ENCODE measurements at places on chromosomes 3 and 15.
A peak's percentile ranks its signal among the peaks of the same experiment; 100 is the strongest.

DNA sequence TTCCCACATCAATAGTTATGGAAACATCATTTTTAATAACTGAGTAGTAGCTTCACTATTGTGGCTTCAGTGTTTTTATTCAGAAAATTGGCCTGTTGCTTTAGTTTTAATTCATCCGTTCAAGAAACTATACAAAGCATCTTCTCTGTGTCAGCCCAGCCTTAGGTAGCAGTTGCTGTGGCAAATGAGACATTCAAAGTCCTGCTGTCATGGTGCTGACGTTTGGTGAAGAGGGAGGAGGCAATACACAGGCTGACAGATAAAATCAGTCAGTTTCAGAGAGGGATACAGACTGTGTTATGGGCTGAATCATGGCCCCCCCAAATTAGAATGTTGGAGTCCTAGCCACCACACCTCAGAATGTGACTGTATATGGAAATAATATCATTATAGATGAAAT lies 56.5 kb downstream of the SLC7A14 start:
- DNase-seq = no peak

DNA sequence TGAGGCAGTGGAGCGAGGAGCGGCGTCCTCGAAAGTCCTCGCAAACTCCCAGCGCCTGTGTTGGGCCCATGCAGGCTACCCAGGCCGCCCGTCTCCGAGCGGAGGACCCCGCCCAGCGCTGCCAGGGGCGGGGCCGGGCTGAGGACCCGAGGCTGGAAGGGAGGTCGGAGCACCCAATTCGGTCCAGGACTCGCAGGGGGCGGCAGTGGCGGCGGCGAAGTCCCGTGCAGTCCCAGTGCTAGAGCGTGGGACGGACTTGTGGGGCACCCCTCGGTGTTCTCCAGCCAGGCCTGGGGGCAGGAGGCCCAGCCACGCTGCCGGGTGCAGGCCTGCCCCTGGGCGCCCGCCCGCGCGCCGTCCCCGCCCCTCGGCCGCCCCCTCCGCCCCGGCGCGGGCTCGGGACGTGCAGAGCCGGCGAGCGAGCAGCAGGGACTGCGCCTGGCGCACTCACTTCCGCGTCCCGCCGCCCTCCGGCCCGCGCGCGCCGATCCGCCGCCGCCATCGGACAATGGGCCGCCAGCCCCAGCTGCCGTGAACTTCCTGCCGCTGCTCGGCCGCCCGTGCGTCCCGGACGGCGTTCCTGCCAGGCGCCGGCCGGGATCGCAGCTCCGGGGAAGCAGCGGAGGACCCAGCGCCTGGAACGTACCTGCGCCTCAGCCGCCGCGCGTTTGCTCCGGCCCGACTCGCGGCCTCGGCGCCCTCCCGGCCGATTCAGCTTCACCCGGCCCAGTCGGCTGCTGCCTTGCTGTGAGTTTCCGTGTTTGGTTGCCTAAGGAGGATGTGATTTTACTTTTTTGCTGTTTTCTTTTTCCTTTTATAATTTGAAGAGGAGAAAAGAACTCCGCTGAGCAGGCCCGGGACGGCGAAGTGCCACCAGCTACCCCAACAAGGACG lies 596 bp upstream of the LIMD1 start:
- DNase-seq = peak; percentile 45

- no peak for DNase-seq
Measured at GRCh38 chr3:36648241-36649034, 115.9 kb downstream of the DCLK3 start.

GRCh38 chr3:43279532-43279931 lies 6.8 kb upstream of the SNRK start:
- DNase-seq = no peak

GRCh38 chr3:17398959-17399551 lies 343.4 kb downstream of the TBC1D5 start:
- DNase-seq = no peak

DNA sequence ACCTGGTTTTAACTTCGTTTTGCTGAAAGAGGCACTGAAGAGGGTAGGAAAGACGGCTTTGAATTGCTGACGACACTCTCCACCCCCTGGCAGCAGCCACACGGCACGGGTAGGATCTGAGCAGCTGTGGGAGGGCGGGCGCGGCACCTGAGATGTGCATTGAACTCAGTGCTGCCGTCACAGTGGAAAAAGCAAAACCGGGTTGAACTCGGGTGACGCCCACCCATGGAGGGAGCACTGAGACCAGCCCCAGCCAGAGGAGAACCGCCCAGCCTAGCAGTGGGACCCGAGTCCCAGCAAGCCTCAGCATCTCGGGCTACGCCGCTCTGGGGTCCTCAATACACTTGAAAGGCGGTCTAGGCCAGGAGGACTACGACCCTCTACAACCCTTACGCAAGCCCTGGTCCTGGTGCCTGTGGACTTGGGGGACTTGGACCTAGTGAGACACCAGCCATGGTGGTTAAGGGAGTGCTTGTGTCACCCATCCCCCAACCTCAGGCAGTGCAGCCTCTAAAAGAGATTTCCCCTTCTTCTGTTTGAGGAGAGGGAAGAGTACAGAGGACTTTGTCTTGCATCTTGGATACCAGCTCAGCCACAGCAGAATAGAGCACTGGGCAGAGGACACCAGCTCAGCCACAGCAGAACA lies 50.0 kb upstream of the RPL35A start:
- no peak for DNase-seq

- DNase-seq = no peak
Measured at GRCh38 chr15:75923756-75924155, 20.1 kb downstream of the FBXO22 start.

DNA sequence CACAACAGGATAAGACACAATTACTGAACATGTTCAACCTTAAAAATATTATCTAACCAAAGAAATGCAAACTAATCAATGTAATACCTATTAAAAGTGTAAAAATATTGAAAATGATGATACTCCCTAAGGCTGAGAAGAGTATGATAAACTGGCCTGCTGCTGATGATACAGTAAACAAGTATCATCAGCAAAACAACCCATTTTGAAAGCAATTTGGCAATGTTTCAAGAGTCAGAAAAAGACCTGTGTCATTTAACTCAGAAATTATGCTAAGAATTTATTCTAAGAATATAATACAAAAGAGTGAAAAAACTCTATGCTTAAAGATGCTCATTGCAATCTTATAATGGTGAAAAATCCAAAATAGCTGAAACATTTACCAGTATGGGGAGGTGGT lies 22.1 kb downstream of the CCDC191 start:
- DNase-seq = no peak

DNA sequence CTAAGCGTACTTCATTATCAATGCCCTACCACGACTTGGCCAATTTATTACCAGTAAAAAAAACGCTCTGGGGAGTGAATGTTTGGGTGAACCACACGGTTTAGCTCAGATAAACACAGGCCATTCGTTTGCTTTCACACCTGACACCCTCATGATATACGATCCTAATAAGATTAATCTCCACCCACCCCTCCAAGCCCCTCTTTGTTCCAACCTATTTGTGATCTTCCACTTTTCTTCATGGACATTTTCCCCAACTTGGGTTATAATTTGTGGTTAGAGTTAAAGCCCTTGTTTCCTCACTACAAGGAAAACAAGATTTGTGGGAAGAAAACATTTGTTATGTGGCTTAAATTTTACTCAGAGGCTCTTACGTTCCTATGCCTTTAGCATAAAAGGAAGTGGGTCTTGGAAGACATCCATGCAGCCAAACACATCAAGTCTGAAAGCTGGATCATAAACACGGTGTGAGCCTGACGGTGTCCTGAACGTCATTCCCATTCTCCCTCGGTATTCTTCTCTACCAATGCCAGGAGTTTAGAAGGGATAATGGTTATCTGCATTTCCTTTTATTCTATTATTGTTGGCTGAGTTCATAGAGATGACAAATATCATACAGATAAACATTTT lies 518.9 kb downstream of the NR2F2 start:
- no peak for DNase-seq

DNA sequence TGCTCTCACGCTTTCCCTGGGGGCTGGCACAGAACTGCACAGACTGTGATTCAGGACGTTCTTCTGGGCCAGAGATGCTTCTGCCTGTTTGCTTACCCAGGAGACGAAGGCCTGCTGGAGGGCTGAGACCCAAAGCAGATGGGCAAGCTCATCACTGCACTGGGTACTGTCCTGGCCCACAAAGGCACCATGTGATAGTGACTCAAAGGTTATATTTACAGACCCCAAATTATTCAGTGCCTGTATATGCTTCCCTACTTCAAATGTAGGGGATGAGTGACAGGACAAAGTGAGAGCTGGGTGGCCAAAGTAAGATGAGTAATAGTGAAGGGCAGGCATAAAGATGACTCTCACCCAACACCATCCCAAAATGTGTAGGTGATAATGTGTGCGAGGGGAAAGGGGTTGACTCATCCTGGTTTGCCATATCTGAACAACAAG lies 127.4 kb downstream of the WDR76 start:
- DNase-seq = no peak

DNA sequence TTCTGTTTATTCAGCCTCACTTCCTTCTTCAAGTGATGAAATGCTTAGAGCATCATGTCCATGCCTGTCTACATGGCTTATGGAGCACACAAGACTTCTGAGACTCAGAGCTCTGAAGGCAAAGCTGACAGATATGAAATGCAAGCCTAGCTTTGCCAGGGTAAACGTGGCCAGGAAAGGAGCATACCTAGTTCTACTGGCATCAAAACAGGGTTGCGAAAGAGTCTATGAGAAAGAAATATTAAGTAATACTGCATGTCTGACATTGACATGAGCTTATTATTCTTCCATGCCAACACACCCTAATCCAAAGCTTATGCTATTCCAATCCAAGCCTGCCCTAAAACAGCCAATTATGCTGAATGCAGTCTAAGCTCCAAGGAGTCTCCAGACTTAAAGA lies 391.5 kb downstream of the ERC2 start:
- no peak for DNase-seq

GRCh38 chr15:98903377-98904018 lies 104.1 kb downstream of the PGPEP1L start:
- DNase-seq = no peak

DNA sequence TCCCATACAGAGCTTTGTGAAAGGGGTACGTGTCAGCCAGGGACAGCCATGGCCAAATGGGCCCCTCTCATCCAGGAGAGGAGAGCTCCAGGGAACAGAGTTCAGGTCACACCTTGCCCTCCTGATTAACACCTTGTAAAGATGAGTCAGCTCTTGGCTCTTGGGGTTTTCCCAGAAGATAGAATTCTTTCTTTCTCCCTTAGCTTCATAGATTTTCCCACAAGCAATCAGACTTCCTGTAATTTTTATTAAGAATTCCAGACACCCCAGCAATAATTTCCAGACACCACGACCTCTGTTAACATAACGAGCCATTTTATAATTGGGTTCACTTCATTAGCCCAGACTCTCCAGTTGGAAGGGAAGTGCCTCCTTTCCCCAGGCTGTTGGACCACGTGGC lies 86.4 kb downstream of the LRTM1 start:
- DNase-seq = no peak

DNA sequence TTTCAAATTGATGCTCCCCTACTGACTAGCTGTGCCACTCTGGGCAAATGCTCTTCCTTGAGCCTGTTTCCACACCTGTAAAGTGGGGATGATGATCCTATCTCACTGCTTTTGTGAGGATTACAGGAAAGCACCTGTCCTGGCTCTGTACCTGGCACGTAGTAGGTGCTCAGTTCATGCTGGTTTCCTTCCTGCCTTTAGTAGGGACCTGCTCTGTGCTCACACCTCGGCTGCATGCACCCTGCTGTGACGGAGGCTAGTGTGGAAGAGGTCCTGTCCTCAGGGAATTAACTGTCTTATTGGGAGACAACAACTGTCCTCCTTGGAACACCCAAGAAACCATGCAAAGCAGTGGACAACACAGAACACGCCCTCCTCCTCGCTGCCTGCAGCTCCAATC lies 61.8 kb downstream of the RPL39L start:
- no peak for DNase-seq

DNA sequence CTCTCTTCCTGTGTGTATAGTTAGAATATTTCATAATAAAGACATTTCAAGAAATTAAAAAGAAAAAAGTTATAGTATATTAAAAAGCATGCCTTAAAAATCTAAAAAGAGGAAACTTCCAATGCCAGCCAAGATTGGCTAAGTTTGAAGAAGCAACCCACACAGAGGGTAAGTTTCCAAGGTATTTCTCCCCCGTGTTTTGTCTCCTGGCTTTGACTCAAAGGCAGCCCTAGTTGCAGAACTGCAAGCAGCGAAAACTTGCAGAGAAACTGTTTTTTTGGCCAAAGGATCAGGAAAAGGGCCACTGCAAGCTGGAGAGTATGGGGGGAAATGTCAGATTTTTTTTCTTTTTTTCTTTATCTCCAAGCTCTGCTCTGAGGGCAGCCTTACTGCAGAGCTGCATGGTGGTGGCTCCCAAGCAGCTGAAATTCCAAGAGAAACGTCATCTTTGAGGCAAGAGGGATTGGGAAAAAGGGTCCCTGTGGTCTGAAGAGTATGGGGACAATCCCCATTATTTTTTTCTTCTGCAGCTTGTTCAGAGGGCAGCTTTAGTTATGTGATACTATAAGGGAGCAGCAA lies 23.0 kb downstream of the HACL1 start:
- DNase-seq = no peak

DNA sequence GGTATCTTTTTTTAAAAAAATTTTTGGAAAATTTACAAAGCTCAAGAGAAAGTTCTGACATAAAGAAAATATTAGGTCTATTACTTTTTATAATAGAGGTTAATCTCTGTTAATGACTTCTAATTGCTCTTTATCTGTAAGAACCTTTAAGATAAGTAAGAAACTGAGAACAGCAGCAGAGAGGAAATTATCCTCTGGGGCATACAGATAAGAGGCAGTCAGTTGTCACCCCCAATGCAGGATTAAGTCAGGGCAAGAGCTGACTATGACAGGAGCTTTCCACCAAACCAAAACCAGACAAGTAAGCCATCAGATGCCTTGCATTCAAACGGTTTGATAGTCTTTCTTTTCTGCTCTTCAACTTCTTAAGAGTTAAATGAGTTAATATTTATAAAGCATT lies 149.0 kb downstream of the GSK3B start:
- DNase-seq = no peak

DNA sequence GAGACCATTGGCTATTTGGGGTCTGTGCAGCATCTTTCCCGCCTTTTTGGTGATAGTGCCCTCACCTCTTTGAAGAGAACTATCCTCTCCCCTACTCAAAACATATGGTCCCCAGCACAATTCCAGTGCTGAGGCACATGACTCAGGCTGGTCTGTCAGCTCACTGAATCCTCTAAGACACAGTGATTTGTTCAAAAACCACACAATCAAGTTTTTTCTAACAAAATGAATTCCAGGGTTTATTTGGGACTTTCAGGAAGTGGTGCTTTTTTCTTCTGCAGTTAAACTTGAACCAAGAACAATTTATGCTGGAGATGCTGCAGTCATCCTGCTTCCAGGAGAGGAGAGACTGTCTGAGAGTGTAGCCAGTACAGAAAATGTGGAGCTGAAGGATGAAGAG lies 142.5 kb upstream of the LMCD1 start:
- no peak for DNase-seq

DNA sequence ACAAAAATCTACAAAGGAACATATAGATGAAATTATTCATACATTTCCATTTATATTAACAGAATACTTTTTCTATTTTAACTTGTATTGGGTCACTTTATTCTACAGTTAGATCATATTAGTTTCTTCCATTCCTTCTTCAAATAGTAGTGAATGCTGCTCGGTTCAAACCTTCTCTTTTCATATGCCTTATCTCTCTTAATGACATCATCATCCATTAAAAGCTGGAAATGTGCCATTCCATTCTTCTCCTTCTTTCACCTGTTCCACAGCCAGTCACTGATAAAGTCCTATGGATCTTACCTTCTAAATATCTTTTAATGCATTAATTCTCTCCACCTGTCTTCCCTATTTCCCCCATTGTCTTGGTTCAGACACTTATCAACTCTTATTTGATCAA lies 358.0 kb upstream of the POU1F1 start:
- no peak for DNase-seq

GRCh38 chr3:3587647-3587972 lies 211.6 kb upstream of the LRRN1 start:
- DNase-seq = no peak

- no peak for DNase-seq
Measured at GRCh38 chr3:463252-464192, 267.0 kb downstream of the CHL1 start.
